Right renal pelvis (tissue), 4 donors: ENCODE measurements at places on chromosomes 7 and 10. TPM values are rescaled to one million over a fixed set of nuclear protein-coding genes. Genes with fewer than 3 reads are reported as not detected.

DNA sequence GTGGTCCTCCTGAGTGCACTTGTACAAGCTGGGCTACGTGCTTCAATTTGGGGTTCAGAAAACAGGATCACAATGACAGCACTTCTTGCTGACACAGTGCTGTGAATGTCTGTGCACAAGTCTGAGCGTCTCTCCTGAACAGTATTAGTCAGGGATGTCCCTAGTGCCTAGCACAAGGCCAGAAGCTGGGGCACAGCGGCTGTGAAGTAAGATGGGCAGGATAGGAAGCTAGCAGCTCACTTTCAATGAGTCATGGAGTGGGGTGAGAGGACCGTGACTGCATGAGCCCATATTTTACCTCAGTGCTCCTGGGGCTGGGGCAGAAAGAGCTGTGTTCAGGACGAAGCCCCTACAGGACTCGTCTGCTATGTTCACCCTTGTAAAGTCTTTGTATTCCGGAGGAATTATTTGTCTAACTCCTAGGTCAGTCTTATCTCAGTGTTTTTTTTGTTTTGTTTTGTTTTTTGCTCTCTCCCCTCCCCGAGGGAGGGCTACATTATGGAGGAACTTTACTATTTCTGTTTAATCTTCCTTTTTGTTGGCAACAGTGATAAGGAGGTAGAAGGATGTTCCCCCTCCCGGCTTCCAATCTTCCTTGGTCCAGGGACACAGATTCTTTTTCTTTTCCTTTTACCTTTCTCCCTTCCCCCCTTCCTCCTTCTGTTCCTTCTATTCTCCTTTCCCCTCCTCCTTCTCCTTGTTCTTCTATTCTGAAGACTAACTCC lies 2.8 kb upstream of the LRMDA start:
- DNase-seq: no peak

- DNase-seq: no peak
Measured at GRCh38 chr10:17673471-17674061, 29.6 kb downstream of the STAM start.

Gene FGL2
- polyA plus RNA-seq: 96.9 TPM

DNA sequence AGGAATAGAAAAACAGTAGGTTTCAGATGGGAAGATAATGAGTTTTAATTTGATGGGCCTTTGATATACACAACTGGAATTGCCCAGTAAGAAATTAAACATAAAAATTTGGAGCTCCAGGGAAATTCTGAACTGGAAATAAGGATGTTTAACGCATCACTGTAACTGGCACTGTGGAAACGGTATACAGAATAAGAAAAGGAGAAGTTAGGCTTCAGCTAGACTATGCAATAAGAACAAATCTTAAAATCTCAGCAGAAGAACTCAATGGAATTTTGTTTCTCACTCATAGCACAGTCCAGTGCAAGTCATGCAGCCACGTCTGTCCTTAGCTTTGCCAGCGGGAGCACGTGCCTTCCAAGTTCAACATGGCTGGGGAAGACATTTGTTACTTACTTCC lies 52.9 kb upstream of the FGL2 start:
- DNase-seq: no peak

- DNase-seq: peak; percentile 68
Measured at GRCh38 chr7:4830176-4830575, 31.7 kb downstream of the PAPOLB start.

DNA sequence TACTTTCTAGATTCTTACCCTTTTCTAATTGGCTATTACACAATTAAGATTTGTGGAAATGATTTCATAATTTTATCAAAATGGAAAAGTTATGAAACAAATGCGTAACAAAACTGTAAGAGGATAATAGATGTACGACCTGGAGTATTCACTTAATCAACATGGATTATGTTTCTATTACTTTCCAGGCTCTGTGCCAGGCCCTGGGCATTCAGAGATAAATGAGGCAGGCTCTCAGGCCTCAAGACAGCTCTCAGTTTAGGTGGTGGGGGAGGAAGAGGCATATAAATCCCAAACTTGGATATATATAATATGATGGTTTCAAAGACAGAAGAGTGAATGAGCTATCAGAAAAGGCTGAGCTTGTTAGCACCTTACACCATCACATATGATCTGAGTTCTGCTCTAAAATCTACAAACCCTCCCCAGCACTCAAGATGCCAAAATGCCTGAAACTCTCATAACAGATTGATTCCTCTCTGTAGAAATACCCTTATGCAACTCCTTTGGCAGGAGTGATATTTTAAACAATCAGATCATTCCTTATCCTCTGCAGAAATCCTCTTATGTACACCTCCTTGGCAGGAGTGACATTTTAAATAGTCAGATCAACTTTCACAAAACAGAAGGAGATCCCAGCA lies 42.5 kb downstream of the ACBD5 start:
- no peak for DNase-seq

DNA sequence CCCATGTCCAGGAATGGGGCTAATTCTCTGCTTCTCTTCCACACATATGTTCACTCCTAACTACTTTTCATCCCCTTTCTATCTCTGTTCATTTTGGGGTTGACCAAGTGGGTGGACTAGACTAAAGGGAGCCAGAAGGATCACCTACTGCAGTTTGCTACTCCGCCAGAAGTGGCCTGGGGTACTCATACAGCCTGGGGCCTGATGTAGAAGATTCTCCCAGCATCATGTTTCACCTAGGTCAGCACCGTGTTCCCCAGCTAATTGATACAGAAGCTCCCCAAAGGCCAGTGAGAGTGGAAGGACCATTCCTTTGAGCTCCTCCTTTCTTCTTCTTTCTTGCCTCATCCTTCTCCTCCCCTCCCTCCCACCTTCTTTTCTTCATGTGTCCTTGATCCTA lies 19.6 kb upstream of the IFRD1 start:
- no peak for DNase-seq

DNA sequence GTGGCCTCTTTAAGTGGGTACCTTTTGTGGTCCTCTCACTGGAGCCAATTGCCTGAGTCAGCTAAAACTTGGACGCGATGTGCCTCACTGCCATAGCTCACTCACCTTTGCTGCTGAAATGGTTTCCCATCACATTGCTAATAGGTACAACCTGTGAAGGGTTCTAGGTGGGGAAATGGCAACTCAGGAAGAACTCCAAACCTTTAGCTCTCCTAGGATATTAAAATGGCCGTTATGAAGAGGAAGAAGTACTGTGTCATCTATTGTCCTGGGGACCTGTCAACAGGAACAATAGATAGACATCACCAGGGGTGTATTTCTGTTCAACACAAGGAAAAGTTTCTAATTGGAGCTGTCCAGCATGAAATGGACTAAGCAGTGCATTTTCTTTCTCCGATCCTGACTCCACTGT lies 1.2 kb upstream of the ZNF655 start:
- DNase-seq: no peak

GRCh38 chr10:76021398-76021797 lies 590.0 kb downstream of the LRMDA start:
- no peak for DNase-seq

DNA sequence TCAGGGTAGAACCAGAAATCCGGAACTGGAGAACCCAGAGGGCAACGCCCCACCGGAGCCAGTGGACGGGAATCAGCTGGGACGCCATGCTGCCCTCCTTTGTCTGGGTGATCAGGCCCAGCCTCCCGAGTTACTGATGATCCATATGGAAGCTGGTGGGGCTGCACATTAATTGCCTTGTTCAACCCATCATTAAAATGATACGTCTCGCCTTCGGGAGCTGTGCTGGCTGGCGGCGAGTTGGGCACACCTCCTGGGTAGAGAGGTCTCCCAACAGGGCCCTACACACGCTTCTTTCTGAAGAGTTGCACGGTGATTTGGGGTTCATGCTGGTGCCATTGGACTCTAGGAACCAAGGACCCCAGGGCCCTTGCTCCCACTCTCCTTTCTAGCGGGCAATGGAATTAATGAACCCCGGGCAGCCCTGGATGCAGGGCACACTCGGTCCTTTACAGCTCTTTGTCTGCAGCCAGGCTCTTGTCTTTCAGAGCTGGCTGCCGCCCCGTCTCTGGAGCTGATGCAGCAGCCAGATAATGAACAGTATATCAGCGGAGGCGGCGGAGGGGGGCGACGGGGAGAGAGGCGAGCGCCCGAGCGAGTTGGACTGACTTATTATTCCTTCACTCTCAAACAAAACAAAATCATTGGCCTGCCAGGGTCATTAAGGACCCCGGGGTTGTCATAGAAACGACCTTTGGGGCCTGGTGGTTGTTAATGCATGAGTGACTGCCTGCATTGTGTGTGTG lies 412.2 kb upstream of the ZMIZ1 start:
- DNase-seq: peak; percentile 81

DNA sequence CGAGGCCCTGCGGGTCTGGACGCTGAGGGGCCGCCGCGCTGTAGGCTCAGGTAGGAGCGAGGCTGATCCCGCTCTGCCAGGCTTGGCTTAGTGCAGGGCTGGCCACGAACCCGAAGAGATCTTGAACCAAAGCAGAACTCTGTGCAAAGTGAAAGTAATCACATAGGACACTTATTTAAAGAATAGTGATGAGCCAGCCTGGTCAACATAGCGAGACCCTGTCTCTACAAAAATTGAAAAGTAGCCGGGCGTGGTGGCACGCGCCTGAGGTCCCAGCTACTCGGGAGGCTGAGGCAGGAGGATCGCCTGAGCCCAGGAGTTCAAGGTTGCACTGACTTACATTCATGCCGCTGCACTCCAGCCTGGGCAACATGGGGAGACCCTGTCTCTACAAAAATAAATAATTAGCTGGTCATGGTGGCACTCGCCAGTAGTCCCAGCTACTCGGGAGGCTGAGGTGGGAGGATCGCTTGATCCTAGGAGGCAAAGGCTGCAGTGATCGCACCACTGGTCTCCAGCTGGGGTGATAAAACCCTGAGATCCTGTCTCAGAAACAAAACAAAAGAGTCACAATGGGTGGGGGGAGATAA lies 541 bp downstream of the ZSCAN25 start:
- no peak for DNase-seq

Gene C10orf143
- 7.3 TPM for polyA plus RNA-seq

Gene CARD11
- 1.00 TPM for polyA plus RNA-seq

DNA sequence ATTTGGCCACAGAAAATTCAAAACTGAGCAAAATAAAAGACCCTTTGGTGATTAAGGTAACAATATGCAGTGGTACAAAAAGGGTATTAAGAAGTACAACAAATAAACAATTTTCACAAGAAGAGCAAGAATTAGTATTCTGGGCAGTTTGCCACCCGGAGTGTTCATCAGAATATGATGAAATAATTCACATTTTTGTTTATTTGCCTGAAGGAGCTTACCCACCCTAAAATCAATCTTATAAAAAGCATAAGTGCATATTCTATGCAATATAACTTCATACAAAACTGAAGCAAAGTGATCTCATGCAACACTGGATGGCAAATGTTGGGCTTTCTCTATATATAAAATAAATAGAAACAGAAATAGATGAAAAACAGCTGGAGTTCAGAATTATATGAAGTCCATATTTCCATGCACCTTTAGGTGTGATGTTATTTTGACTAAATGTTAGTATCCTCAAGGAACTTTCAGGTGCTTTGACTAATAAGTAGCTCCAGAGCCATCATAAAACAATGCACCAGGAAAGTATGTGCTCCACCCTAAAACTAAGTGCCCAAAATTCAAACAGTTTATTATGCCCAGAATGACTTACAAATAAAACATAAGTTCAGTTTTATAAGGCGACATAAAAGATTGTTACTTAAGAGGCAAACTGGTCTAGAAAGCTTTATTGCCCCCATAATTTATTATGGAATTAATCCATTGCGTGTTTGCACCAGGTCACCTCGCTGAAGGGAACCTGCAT lies 474.3 kb downstream of the SEMA3D start:
- DNase-seq: no peak

DNA sequence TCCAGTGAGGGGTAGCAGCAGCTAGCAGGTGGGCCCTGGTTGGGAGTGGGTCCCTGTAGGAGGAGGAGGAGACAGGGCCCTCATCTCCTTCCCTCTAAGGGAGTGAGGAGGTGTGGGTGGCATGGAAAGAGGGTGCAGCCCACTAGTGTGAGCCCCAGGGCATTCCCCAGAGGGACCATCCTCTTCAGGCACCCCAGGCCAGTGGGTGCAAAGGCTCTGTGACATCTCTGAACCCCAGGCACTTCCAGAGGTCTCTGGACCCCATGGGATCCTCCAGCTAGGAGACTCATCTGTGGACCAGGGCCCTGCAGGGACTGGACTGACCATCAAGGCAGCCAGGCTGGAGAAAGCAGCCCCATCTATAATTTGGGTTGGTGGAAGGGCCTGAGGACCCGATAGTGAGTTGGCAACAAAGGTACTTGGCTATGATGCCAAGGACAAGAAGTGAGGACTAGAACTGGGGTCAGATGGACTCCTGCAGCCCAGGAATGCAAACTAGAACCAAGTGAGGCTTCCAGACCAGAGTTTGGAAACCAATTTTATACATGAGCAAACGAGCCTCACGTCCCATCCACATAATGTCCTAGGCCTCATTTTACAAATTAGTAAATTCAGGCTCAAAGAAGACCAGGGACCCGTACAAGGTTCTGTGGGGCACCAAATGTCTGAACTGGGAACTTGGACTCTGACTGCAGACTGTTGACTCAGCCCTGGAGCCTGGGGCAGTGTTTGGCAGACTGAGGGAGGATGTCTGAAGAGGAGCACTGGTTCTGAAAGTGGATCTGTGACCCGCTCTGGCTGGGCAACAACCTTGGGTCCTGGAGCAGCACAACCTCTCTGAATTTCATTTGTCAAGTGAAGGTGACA lies 1.4 kb upstream of the VSTM4 start:
- no peak for DNase-seq

DNA sequence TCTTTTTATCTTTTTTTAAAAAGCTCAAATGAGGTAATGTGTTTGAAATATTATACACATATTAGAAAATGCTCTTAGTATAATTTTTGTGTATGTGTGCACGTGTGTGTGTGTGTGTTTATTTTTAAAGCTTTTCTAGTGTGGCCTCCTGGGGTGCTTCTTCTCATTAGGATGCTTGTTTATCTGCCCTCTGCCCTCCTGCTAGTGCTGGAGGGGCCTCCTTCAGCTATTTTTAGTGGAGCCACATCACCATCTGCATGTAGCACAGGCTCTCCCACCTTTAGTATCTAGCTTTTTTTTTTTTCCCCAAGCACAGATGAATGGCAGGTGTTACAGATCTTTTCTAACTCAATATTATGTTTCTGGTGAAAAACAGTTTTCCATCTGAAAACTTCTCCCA lies 155.7 kb upstream of the TMEM229A start:
- DNase-seq: no peak

Gene CLRN3
- polyA plus RNA-seq: 24.1 TPM

DNA sequence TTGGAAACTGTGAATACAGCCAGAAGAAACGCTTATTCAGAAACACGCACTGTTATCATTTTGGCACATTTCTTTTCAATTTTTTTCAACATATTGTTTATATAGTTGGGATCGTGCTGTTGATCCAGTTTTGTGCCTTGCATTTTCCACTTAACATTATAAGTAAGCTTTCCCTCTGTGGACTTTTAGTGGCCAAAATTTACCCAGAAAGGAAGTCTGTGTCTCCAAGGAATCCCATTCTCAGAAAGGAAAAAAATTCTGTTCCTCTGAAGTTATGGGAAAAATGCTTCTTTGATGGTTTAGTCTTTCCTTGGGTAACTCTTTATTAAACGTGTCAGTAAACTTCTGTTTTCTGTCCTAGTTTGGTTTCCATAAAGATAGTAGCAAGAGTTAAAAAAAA lies 280.0 kb downstream of the REEP3 start:
- no peak for DNase-seq

Gene KCNIP2
- 4.0 TPM for polyA plus RNA-seq

Gene LDB3
- polyA plus RNA-seq: 1.1 TPM

- DNase-seq: no peak
Measured at GRCh38 chr10:122510326-122510725, 49.0 kb downstream of the HTRA1 start.

- DNase-seq: no peak
Measured at GRCh38 chr10:132696728-132697577, 89.0 kb downstream of the NKX6-2 start.

- peak; percentile 54 for DNase-seq
Measured at GRCh38 chr7:76020031-76020714, 25.8 kb upstream of the TMEM120A start.

GRCh38 chr10:12041766-12042408 lies 722 bp downstream of the UPF2 start:
- peak; percentile 7 for DNase-seq
